ENCODE measurements at places on chromosomes 11 and 22.

GRCh38 chr22:41229730-41230400 is 10.9 kb downstream of the CHADL start:
- DNase-seq: no peak

GRCh38 chr22:33405194-33405593 is 347.0 kb upstream of the SYN3 start:
- no peak for DNase-seq

DNA sequence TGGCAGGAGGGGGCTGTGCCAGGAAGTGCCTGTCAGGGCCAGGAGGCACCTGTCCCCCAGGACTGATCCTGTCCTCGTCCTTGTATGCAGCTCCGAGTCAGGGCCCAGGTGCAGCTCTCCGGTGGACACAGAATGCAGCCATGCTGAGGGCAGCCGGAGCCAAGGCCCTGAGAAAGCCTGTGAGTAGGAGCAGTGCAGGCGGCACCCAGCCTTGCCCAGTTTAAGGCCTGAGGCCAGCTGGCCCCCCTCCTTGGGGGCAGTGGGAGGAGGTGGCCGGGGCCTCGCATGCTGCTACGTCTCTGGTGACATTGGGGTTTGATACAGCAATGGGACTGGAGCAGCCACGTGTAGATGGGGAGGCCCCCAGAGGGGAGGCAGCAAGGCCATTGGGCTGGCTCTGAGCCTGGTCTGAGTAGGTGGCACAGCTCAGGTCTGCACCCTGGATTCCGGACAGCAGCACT is 34.9 kb downstream of the SBF1 start:
- DNase-seq: no peak

DNA sequence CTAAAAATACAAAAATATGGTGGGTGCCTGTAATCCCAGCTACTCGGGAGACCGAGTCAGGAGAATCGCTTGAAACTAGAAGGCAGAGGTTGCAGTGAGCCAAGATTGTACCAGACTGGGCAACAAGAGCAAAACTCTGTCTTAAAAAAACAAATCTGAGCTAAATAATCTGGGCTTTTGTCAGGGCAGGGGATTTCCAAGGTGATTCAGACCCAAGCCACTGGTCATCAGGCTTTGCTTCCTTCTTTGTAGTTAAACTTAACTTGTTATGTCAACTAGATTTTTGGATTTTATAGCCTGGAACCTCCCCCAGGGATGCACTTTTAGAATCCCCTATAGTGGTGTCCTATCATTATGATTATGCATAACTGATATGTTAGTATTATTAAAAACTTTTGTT is 27.0 kb upstream of the SLC22A8 start:
- DNase-seq: no peak

DNA sequence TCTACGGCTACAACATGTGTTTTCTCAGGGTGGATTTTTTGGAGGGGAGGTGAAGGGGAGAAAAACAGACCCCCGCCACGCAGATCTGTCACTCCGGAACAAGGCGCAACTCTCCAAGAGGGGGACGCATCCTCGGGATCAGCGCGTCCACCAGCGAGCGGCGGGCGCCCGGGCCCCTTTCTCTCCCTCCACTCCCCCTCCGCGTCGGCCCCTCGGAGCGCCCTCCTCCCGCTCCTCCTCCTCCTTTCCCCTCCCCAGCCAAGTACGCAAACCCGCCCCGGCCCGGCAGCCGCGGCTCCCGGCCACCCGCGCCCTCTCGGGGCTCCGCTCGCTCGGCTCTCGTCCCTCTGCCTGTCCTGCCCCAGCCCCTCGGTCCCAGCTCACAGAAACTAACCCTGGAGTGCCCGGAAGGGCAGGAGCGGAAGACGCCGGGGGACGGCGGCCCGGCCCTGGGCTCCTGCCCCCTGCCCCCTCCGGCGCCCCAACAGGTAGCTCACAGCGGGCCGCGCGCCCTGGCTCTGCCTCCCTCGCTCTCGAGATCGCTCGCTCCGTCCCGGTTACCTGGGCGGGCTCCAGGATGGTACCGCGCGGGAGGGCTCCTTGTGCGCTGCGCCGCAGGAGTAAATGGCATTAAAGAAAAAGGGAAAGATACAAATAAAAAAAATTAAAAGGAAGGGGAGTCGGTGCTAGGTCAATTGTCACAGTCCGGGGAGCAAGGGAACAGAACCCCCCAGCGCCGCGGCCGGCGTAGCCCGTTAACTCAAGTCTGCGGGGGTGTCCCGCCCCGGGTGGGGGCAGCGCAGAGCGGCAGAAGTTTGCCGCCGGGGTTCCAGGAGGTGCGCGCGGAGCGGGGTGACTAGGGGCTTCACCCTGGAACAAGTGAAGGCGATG is 131.4 kb upstream of the C11orf58 start:
- no peak for DNase-seq

DNA sequence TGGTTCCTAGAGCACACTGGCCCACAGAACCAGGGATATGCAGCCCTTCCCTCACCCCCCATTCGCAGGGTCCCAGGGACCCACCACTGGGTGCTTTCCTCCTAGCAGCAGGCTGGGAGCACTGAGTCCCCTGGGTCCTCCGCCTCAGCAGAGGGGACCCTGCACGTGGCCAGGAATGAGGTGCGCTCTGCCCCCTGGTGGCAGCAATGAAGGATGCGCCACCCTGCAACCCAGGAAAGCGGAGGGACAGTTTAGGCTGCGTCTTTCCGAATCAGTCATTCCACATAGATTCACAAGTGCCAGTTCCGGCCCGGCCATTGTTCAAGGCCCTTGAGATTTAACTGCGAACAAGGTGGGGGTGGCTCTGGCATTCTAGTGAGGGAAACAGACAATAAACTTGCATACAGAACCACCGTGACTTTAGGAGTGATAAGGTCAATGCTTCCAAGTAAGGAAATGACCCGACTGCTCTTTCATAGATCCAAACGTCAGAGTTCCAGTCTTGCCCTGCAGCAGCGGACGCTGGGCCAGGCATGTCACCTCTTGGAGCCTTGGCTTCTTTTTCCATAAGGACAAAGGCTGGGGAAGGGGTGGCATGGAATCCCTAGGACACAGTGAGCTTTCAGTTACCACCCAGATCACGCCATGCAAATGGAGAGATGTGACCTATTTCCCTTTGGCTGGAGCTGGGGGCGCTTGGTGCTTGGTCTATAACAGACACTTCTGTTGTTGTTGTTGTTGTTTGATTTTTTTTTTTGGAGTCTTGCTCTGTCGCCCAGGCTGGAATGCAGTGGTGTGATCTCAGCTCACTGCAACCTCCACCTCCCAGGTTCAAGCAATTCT is 7.7 kb downstream of the RIN1 start:
- DNase-seq: no peak

- no peak for DNase-seq
Observed at GRCh38 chr11:121958971-121959325, 157.1 kb downstream of the BLID start.

GRCh38 chr11:117934526-117935307 is 5.5 kb upstream of the TMPRSS13 start:
- DNase-seq: no peak

DNA sequence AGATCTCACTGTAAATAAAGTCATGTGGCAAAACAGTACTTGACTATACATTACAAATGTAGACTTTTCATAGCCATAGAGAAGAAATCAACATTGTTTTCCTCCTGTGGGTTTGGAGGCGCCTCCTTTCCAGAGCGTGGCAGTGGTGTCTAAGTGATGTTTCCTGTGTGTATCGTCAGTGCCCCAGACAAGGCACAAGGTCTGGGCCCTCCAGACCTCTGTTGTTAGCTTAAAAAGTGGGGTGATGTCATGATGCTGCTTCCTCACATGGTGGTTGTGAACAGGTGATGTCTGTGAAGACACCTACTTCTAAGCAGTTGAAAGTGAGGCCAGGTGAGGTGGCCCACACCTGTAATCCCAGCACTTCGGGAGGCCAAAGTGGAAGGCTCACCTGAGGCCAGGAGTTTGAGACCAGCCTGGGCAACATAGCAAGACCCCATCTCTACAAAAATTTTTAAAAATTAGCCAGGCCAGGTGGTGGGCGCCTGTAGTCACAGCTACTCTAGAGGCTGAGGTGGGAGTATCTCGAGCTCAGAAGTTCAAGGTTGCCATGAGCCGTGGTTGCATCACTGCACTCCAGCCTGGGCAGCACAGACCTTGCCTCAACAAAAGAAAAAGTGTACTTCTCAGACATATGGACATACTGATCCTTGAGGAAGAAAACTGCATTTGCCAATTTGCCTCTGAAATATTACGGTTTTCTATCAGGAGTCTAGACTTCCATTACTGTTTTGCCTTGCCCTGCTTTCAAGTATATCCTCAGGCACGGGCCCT is 15.7 kb downstream of the NUP50 start:
- no peak for DNase-seq

GRCh38 chr22:44133901-44134571 is 46.7 kb upstream of the PARVG start:
- DNase-seq: no peak

GRCh38 chr11:111522426-111522825 is 7.8 kb downstream of the HOATZ start:
- no peak for DNase-seq

GRCh38 chr11:117992620-117993019 is 6.4 kb downstream of the IL10RA start:
- DNase-seq: no peak

- no peak for DNase-seq
Observed at GRCh38 chr11:123145661-123146060, 49.4 kb downstream of the CLMP start.

GRCh38 chr22:50185375-50186087 is at the start of gene TRABD:
TRABD (plus strand) TSS chr22:50185913; CDS start chr22:50193061, 7,148 bp downstream.
- peak; percentile 63 for DNase-seq

GRCh38 chr11:12077535-12078280 is 32.7 kb upstream of the MICAL2 start:
- no peak for DNase-seq

DNA sequence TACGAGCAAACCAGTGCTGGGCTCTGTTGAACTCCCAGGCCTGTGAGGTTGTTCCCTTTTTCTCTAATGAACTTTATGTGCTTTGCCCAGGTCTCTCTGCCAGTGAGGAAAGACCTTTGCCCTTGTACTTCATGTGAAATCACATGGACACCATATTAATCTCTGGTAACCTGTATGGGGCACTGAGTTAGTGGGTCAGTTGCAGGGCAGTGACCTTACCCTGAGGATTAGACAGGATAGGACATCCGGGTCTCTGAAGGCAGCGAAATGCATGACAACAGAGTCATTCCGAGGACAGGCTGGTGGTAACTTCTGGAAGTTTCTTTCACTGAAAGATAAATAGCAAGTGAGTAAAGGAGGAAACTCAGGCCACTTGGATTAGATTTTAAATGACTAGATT is 93.7 kb downstream of the ZBTB16 start:
- no peak for DNase-seq

GRCh38 chr22:26570115-26570514 is 19.8 kb downstream of the TPST2 start:
- DNase-seq: no peak

DNA sequence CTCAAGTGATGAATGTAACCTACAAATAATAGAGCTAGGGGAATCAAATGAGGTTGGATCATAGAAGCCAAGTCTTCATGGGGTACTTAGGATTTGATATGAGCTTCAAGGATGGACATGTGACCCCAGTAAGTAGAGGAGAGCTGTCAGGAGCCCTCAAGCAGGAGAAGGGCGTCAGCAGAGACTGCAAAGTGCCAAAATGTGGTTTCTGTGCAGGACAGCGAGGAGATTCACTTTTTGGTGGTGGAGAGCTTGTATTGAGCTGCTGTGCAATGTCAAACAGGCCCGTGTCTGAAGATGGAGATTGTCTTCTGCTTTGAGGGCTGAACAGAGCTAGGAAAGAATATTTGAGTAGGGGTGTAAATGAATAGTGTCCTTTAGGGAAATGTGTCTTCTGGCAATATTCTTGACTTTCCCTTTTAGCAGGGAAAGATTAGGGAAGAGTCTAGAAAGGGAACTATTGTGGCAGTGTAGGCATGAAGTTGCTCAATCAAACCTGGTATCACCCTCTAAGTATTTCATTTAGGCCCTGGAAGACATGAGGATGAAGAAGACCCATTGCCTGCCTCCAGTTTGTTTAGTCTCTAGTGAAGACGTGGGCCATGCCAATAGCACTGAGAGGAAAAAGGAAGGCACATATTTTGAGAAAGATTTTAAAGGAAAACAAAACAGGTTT is 31.2 kb upstream of the SORL1-AS1 start:
- DNase-seq: no peak

DNA sequence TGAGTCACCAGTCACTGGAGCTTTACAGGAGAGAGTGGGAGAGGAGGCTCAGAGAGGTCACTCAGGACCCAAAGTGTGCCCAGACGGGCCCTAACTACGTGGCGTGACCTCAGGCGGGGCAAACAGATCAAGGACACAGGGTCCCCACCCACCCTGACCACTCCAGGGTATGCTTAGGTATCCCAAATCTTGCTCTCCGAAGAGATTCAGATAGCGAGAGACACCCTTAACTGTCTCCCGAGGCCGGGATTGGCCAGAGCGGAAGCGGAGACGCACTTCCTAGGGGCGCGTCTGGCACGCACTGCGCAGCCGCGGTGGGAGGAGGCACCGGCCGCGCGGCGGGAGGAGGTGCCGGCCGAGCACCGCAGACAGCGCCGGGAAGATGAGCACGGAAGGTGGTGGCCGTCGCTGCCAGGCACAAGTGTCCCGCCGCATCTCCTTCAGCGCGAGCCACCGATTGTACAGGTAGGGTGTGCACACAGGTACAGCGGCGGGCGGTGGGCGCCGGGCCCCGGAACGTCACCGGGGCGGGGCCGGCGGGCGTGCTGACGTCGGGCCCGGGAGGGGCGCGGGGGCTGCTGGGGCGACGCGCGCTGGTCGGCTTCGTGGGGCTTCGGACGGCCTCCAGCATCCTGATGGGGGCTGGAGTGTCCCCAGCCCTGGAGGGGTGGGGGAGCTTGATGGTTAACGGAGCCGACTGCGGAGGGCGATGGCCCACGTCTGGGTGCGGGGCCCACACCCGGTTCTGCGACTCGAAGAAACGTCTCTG is at the start of gene PTS:
PTS (plus strand) TSS at position 367 of the 769 bp plus-strand sequence; CDS start at position 383, 16 bp downstream.
- peak; percentile 75 for DNase-seq

DNA sequence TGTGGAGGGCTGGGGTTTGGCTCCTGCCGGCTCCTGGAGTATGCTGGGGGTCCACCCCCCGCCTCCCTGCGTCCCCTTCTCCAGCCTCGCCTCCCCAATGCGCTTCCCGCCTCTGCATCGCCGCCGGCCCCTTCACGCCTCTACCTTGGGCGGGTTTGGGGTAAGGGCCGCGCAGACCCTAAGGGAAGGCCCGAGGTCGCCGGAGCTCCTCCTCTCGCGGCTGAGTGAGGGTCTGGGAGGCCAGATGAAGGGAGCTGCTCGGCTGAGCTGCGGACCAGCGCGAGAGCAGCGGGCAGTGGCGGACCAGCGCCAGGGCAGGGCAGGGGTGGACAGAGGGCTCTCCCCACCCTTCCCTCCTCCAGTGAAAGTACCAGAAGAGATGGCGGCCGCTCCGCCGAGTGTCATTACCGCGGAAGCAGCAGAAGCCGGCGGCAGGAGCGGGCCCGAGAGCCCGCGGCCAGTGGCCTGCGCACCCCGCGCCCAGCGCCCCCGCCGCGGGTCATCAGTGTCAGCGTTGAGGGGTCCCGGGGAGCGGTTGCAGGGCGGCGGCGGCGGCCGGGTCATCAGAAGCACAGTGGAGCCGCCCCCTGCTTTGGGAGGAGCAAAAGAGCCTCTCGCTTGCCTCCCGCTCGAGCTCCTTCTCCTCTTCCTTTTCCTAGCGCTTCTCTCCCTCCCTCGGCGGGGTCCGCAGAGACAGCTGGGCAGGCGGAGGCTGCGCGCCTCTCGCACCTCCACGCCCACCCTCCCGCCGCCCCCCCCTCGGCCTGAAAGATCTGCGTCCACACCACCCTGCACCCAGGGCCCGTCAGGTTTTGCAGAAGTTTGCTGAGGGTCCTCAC is 255.6 kb upstream of the CADM1 start:
- DNase-seq: no peak

- no peak for DNase-seq
Observed at GRCh38 chr11:92758241-92758780, 211.1 kb upstream of the MTNR1B start.

Measured in cortex of kidney (tissue), 1 donor.